ENCODE measurements at places on chromosomes 1 and 21.

GRCh38 chr1:1373815-1374588 is 1.0 kb downstream of the AURKAIP1 start:
- no peak for DNase-seq

DNA sequence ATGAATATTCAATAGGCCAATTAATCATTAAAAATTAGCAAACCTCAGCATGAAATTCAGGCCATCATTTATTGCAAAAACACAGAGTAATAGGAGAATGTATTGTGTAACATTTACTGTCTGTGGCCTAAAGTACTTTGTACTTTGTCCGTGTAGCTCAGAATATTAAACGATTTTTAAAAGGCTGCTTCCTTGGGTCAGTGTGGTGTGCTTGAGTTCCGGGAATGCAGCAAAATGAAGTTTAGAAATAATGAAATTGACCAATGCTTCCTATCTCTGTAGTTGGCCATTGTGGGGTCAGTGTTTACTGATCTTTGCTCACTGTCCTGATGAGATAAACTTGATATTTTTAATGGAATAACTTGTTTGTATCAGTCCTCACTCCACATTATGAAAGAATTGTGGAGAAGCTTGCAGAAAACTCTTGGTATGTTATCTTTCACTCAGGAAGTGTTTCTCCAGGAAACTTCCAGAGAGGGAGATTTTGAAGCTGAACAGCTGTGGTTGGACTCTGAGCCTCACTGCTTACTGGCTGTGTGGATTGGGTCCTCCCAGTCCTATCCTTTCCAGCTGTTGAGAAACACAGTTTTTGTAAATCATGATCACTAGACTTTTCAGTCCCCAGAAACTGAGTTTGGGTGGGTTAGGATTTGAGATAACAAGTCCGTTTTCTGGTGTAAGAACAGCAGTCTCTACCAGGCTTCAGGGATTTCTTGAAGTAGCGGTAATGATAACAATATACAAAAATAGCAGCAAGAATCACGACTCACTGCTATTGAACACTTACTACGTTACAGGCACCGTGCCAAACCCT is 19.2 kb upstream of the MTARC1 start:
- peak; percentile 81 for DNase-seq

DNA sequence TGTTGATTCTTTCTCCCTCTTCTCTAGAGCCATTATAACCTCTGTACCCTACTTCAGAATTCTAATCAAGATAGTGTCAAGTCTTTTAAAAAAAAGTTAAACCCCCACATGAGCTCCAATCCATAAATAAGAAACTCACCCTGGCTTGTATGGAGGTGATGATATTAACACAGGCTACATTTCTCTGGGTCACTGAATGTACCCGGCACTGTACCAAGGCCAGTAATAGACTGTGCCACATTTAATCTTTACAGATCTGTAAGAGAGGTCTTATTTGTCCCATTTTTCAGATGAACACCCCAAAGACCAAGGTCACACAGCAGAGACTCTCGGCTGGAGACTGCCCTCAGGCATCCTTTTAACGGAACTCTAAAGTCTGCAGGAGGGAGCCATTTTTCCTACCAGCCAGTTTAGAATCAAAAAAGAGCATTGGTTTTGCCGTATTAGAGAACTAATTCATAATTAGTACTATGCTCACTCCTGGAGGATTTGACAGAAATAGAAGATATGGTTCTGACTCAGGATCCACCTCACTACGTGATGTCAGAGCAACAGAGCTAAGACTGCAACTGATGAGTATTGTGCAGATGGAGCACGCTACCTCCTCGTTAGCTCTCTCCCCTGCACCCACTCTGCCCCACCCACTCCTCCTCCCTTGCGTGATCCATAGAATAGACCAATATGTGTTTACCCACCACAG is 217.2 kb upstream of the HOOK1 start:
- no peak for DNase-seq

DNA sequence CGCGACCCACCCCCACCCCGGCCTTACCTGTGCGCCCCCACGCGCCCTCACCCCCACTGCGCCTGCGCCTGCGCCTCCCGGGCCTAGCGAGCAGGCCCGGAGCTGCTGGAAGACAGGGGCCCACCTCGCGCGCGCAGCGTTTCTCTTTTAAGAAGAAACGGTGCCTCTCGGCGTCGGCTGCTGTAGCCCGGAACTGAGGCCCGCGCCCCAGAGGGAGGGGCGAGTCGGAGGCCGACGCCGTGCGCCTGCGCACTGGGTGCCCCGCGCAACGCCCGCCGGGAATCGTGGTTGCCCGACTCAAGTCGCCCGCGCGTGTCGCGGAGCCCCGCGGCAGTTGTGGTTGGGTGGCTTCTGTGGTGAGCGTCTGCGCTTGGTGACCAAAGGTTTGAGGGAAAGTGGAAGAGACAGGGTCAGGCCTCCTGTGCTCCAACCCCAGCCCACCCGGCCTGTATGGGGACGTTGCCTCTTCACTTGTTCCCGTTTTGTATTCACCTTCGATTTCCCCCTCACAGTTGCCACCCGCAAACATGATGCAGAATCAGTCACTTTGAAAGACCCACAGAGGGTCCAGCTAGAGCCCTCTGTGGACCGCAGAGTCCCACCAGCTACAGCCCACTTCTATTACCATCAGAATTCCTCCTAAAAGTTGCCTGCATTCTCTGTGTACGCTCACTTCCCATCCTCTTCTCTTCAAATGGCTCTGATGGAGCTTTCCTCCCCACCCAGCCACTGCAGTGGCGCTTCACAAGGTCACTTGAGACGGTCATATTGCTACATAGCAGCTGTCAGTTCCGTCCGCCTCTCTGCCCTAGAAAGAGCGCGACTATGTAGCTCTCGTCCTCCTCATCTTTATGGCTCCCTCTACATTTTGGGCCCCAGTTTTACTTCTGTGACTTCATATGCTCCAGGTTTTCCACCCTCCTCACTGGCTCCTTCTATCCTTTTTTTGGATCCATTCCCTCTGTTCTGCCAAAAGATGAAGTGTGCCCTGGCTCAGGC is at the start of gene ZNF692:
Gene ZNF692, minus strand, starts transcription at position 195 of the 999 bp plus-strand sequence. CDS start 776 bp downstream, outside the sequence.
- peak; percentile 98 for DNase-seq

GRCh38 chr1:92186081-92186480 is 31.6 kb upstream of the C1orf146 start:
- DNase-seq, result no peak

- DNase-seq, result no peak
These were observed 354.3 kb downstream of the TGFB2 start for GRCh38 chr1:218699421-218699820.

DNA sequence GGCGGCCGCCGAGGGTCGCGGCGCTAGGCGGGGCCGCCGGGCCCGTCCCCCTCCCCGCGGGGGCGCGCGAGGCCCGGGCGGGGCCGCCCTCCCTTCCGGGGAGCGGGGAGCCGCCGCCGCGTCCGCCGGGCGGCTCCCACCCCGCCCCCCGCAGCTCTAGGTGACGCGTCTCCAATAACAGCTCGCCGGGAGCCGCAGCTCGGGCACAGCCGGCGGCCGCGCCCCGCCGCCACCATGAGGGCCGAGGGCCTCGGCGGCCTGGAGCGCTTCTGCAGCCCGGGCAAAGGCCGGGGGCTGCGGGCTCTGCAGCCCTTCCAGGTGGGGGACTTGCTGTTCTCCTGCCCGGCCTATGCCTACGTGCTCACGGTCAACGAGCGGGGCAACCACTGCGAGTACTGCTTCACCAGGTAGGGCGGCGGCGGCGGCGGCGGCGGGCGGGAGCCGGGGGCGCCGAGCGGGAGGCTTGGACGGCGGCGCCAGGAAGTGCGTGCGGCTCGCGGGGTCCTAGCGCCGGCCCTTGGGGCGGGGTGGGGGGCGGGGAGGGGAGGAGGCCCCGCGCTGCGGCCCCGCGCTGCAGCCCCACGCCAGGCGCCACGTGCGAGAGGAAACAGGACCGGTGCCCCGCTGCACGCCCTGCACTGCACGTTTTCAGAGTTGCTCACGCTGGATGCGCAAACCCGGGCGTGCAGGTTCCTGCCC is at the start of gene SMYD2:
Gene SMYD2, plus strand, starts transcription at position 139 of the 699 bp plus-strand sequence. Its CDS starts 96 bp downstream, at position 235.
- DNase-seq, result peak; percentile 79

- no peak for DNase-seq
These were observed 34.5 kb downstream of the EPHX1 start for GRCh38 chr1:225844236-225845061.

DNA sequence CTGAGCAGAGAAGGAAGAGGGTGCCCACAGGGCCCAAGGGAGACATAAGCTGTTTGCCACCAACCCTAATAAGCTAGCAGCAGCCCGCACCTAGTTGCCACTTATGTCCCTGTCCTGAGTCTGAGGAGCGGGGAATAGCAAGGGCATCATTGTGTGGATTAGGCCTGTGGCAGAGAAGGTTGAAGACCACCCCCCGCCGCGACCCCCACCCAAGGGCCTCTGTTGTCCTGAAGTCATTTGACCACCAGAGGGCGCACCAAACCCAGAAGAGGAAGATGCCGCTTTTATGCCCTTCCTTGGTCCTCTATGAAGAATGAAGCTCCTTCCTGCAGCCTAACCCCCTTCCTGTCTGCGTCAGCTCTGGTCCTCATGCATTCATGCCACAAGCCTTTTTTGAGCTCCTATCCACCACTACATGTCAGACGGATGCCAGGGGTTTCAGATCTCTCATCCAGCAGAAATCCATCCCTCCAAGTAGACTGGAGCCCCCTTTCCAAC is 16.6 kb downstream of the RHBG start:
- peak; percentile 74 for DNase-seq

GRCh38 chr1:172069534-172069933 is 228.2 kb downstream of the DNM3 start:
- DNase-seq, result no peak

- DNase-seq, result peak; percentile 55
These were observed 30.3 kb downstream of the WNT4 start for GRCh38 chr1:22112554-22112953.

GRCh38 chr1:5748286-5749225 is 243.7 kb downstream of the NPHP4 start:
- DNase-seq, result no peak

DNA sequence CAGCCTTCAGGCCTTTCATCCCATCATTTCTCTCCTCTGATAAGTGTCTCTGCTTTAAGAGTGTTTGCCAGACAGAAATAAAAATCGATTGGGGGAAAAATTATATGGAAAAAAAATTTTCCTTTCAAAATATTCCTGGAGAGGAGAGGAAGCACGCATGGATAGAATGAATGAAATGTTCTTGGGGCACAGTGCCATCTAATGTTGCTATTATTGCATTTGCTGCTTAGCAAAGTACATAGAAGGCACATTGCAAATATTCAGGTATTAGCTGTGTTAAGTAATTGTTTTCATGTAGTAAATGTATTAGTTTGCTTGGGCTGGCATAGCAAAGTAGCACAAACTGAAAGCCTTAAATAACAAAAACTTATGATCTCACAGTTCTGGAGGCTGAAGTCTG is 18.1 kb downstream of the B3GALT5 start:
- no peak for DNase-seq

DNA sequence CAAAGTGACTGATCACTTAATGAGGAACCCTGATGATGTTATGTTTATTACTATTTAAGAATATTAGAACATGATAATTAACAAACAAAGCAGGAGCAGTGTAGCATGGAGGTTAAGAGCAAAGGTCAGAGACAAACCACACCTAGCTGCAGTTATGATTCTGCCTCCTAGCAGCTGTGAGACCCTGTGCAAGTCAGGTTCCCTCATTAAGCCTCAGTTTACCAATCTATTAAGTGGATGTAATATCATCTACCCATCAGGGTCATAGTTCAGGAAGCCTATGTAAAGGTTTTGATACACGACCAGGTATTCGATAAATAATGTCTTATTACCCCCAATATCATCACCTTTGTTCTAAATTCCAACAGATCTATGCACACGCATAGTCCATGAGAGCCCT is 32.0 kb downstream of the DUSP10 start:
- DNase-seq, result no peak

DNA sequence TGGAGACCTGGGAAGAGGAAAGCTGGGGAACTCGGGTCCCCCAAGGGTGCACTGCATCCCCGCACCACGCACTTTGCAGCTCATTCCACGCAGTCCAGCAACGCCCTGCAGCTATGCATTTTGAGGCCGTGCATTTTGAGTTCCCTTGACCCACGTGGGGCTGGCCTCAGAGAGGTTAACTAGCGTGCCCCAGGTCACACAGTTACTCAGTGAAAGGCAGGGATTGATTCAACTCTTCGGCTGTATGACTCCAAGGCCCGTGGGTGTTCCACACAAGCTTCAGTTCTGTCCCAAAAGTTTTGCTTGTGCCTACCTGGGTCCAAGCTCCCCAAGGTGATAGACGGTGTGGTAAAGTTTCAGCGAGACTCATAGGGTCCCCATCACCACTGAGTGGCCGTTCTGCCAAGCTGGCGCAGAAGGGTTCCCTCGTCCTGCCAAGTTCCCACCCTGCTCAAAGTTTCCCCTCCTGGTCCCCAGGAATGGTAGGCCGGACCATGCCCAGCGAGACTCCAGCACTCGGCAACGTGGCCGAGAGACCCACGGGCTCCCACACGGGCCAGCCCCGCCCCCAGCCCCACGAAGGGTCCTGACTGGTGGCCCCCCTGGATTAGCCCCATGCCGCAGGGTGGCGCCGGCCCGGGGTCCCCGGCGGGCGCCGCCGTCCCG is 611 bp downstream of the HSPG2 start:
- DNase-seq, result no peak

- peak; percentile 65 for DNase-seq
These were observed 18.6 kb downstream of the KCNQ4 start for GRCh38 chr1:40802078-40802741.

DNA sequence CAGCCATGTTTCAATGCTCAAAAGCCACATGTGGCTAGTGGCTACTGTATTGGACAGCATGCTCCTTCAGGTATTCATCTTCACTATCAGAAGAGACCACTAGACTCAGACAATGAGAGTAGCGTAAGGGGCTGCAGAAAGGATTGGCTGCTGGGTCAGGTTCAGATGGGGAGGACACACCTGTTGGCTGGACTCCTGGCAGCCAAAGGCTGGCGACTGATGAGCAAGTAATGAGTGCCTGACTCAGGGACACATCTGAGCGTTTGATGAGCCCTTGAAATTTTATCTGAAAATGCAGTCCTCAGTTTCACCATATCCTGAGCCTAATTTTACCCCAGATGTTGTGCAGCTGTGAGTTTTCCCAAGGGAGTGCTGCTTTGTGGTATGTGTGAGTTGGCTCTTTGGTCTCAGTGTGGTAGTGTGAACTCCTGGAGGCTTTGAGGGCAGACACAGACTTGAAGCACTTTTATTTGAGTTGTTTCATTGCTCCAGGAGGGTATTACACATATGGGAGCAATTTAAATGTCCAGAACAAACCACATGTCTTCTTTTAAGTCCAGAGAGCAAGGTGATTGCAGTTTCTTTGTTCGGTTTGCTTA is 9.6 kb downstream of the ST6GALNAC3 start:
- DNase-seq, result no peak

DNA sequence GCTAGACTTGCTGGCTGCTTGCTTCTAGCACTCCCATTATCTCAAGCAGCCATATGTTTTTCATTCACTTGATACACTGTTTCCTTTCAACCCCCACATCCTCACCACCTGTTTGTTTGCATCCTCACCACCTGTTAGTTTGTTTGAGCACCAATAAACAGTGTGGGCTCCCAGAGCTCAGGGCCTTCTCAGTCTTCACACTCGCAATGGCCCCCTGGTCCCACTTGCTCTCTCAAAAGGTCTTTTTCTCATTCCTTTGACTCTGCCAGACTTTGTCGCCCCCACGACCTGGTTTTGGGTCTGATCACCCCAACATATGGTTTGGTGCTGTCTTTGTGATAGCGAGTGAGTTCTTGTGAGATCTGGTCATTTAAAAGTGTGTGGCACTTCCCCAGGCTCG is 6.2 kb upstream of the PADI4 start:
- DNase-seq, result no peak

- no peak for DNase-seq
These were observed 25.3 kb downstream of the CEP104 start for GRCh38 chr1:3831689-3832088.

Measured in umbilical cord (tissue), 2 donors.